ENCODE measurements at places on chromosomes 2 and 18.

DNA sequence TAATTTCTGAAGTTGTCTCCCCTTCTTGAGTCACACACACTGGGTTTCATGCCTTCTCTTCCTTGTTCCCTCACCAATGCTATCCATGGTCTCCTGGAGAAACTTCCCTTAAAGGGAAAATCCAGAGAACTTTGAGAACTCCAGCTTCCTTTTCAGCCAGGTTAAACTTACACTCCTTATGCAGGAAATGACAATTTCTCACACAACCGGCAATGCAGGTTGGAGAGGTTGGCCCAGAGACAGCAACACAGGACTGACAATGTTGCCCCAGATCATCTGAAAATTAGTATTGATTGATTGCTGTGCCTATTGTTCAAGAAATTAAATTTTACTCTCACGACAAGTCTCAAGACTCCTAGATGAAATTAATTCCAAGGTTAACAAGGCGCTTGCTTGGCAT is 292.2 kb downstream of the NYAP2 start:
- DNase-seq, result no peak

- DNase-seq, result no peak
These were observed 293.6 kb upstream of the CCDC68 start for GRCh38 chr18:55252901-55253300.

DNA sequence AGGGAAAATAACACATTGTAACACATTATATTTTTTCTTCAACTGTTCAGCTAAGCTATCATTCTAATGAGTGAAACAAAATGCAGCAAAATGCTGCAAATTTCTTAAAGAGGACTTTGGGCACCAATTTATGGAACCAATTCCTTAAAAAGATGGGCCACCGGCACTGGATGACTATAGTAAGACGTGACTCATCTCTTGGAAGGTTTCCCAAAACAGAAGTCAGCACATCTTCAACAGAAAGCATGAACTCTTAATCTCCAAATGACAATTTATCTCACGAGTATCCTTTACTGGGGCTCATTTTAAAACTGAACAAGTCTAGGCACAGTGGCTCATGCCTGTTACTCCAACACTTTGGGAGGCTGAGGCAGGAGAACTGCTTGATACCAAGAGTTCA is 213.4 kb downstream of the CDH20 start:
- DNase-seq, result peak; percentile 8

DNA sequence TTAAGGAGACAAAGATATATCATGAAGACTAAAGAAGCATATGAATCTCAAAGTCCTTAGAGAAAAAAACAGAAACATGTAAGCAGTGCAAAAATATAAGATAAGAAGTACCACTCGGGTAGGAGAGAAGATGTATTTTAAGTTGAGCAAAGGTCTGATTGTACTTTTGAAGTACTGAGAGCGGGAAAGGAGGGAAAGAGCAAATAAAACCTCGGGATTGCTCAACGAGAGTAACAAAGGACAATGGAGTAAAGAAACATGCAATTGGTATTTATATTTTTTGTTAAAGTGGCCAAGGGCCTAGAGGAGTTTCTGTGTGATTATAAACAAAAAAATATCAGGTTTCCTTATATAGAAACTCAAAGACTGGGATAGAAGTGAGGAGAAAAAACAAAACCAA is 251.9 kb downstream of the LNPK start:
- DNase-seq, result no peak
